ENCODE measurements at places on chromosomes 16 and 17.

- no peak for DNase-seq
Observed at GRCh38 chr16:72120026-72120425, 26.4 kb downstream of the DHX38 start.

- no peak for DNase-seq
Observed at GRCh38 chr17:13931800-13932460, 137.4 kb upstream of the COX10 start.

DNA sequence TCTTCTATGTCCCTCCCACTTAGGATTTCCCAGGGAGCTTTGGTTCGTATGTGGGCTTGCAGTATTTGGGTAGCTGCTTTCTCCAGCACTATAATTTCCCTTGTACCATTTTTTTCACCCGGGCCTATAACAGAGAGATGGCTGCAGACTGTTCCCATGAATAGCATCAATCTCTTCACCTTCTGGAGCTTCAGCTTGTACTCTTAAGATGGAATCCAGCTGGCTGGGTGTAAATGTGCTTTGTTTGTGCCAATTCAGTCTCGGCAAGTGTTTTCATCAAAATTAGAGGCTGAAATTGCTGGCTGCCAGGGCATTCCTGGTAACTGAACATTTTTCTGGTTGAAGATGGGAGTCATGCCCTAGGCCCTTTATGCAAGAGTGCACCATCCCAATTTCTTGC lies 12.2 kb upstream of the CPD start:
- DNase-seq, result no peak

DNA sequence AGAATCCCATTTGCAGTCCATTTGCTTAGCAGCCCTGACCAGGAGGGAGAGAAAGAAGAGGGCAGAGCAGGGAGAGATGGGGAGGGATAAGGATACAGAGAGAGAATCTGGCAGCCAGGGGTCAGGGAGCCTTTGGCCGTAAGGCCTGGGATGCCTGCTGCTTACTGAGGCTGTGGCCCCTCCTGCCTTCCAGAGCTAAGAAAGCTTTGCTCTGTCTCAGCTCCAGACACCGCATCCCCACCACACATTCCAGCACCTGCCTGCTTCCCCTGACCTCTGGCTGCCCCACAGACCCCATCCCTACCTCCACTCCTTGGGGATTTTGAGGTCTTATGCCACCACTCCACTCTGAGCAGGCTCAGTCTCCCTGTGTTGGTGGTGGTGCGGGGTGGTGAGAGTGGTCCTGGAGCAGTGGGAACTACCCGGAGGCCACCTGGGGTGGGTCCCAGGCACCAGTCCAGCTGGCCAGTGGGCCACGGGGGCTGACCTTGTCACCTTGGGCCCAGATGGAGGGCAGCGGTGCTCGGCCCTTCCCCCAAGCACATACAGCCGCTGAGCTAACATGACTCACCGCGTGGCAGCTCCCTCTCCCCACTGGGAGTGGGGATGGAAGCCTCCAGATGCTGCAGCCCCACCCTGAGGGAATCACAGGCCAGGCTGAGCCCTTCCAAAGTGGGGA lies 58.3 kb downstream of the RAI1 start:
- peak; percentile 80 for DNase-seq

GRCh38 chr16:11354407-11354732 lies 9.1 kb downstream of the RMI2 start:
- DNase-seq, result no peak

DNA sequence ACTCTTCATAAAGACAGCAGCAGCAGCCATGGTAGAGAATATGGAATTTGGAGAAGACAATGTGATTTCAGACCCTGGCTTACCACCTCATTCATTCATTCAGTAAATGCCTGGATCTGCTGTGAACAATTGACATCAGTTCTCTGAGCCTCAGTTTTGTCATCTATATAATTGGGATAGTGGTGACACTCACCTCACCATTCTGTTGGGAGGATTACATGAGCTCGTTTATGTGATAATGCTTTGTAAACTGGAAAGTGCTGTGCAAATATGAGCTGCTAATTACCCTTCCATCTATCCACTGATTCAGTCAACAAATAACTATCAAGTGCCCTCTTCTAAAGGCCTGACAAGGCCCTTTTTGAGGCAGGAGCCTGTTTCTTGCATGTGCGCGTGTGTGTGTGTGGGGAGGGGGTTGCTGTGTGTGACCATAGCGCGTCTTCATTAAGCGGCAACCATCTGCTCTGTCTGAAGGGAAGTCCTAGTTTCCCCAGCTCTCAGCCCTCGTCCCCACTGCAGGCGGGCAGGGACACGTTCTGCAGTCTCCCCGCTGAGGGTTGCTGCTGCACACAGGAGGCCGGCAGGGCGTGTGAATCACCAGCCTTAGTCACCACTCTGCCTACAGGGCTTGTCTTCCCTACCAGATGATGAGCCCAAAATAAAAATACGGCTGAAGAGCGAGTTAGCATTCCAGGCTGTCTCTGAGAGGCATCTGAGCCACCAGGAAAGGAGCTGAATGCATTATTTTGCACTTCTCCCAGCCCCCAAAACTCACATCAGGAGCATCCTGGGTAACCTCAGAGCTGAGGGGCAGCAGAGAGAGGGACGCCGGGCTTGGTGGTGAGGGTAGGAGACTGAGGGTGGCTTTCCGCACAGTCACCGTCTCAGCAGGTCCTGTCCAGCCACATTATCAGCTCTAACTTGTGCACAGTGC lies 19.9 kb downstream of the ARL4D start:
- DNase-seq, result peak; percentile 95

- no peak for DNase-seq
Observed at GRCh38 chr17:29524692-29525091, 42.1 kb downstream of the ABHD15 start.

DNA sequence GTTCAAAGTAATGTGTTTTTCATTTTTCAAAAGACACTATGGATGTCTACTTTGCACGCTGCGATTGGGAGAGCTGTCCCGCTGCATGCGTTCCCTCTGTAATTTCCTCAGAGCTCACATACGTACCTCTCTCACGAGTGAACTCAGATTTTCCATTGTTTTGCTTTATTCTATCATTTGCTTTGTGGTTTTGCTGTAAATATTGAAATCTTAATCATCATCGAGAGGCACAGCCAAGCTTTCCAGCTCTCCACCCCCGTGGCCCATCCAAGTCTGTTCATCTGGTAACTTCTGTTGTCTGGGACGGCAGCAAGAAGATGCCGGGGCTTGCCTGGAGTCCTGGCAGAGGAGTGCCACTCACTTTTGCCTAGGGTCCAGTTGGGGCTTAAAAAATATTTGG lies 21.1 kb downstream of the TMC6 start:
- DNase-seq, result no peak
